ENCODE measurements at places on chromosomes 3 and 15. TPM values are rescaled to one million over a fixed set of nuclear protein-coding genes. Genes with fewer than 3 reads are reported as not detected.

DNA sequence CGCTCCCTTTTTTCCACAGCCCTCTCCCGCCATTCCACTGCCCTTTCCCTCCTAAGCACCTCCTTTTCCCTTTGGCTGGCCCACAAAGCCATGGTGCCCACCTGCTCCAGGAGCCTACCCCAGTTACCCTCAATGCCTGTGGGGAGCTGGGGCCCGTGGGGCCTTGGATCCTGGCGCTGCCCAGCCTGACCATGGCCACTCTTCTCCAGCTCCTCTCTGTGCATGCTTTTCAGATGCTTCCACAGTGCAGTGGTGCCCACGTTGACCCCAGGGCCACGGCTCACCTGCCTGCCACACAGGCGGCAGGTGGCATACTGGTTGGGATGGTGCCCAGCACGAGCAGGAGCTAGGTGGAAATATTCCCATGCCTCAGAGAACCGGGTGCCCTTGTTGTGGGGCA lies 1.5 kb downstream of the ZBED2 start:
- DNase-seq = no peak

Gene MUC20
- total RNA-seq = 5.0 TPM

DNA sequence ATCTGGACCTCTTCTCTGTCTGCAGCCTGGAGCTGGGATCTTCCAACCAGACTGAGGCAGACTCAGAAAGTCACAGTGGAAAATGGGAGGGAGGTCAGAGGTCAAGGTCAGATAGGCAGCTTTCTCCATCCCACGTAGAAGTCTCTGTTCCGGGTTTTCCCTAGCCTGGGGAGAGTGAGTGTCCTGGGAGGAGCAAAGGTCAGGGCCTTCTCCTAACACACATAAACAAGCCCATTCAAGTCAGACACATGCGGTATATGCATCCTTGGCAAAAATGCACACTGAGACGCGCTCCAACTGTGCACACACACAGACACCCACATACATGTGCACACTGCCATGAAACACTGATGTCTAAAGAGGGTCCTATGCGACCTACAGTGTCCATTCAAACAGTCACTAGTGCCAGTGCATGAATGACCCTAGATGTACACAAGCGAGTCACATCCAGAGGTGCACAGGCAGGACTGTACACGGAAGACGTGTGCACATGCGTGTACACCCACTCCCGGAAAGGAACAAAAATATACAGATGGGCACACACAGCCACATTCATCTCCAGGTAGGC lies 681 bp downstream of the TWF2 start:
- no peak for DNase-seq

- DNase-seq = no peak
These were observed 2.3 kb upstream of the UBE3A start for GRCh38 chr15:25441111-25441510.

DNA sequence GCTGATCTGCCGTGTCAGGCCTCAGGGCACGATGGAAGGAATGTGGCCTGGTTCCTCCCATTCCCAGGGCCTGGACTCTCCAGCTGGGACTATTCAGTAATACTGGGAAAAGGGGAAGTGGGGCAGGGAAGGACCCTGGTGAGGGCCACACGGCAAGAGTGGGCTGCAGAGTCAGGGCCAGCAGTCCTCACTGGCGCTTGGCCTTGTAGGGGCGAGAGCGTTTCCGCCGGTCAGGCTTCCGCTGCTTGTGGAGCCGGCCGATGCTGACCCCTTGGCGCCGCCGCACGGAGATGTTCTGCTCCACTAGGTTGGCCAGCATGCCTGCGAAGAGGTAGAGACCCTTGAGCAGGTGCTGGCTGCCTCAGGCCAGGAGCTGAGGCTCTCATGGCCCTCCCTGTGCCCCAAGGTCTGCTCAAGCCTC lies 42.8 kb downstream of the SEMA3G start:
- DNase-seq = no peak

DNA sequence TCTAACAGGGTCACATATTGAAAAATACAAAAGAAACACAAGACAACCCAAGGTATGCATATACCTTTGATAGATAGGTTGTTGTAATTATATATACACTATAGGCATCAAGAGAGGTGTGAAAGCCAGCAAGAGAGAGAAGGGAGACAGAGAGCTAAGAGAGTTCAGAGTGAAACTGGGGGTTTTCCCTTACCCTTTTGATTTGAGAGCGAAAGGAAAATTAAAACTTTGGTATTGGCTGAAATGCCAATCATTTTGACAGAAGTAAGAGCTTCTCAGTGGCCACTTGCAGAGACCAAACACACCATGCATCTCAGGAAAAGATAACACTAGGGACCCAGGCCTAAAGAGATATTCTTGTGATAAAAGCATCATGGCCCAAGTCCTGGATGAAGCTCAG lies 183.6 kb downstream of the SHOX2 start:
- no peak for DNase-seq

Gene BTLA
- not detected for total RNA-seq

Gene KY
- 0.59 TPM for total RNA-seq

Gene CPNE9
- not detected for total RNA-seq

DNA sequence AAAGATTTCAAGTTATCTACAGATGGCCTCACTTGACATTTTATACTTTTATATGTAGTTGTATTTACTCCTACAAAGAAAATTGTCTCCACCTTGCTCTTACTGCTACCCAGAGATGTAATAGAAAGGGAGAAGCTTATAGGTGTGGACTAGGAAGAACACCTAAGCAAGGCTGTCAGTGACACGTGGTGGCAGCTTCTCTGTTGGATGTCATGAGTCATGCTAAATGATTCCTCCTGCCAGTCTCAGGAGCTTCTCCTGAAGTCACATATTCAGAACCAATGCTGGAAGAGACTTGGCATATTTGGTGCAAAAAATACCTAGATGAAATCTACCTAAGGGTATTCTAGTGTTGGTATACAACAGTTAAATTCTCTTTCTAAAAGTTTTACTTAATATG lies 184.7 kb downstream of the LRRC3B start:
- no peak for DNase-seq

All from right atrium auricular region (tissue), 2 donors.